Effector memory CD4-positive, alpha-beta T cell (primary cell): ENCODE measurements at places on chromosomes 5 and 9.
A peak's percentile ranks its signal among the peaks of the same experiment; 100 is the strongest.

DNA sequence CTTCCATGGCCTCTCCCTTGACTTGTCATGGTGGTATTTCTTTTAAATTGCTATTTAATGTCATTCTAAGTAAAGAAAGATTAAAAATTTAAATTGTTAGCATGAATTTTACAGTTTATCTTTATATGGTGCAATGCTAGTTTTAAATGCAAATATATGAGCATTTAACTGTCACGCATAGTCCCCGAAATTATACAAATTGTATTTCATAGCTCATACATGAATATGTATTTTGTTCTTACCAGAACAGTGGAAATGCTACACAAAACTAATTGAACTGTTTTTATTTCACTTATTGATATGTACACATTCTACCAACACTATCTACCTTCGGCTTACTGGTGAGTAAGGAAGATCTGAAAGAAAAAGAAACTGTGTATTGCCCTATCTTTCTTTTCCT, 125.8 kb downstream of the CARTPT start:
- no peak for DNase-seq

GRCh38 chr9:125988479-125989050, 241.4 kb downstream of the PBX3 start:
- no peak for DNase-seq

GRCh38 chr5:57550132-57550531, 67.5 kb upstream of the ACTBL2 start:
- no peak for DNase-seq

GRCh38 chr5:61200582-61201155, 38.4 kb upstream of the SMIM15 start:
- DNase-seq: no peak

- DNase-seq: no peak
Measured at GRCh38 chr9:134662143-134662876, 20.7 kb downstream of the COL5A1 start.

DNA sequence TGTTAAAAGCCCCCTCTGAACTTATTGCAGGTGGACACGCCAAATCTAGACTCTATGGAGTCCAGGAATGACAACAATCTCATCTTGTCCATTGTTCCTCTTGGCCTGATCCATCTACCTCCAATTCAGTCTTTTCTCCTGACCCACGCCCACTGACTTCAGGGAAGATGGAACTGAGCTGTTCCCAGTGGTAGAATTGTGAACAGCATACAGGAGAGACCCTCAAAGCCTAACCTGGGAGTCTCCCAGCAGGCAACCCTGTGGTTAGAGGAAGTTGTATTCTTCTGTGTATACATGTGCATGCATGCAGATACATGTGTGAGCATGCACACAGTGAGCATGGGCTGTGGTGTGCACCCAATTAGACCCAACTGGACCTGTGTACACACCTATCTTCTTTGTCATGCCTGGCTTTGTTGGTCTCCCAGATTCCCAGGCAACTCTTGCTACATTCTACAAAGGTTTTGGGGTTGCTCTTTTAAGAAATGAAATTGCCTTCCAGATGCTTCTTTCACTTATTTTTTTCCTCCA, 286.0 kb downstream of the ZSWIM6 start:
- no peak for DNase-seq

- no peak for DNase-seq
Measured at GRCh38 chr5:91641730-91642350, 258.7 kb upstream of the ARRDC3 start.

DNA sequence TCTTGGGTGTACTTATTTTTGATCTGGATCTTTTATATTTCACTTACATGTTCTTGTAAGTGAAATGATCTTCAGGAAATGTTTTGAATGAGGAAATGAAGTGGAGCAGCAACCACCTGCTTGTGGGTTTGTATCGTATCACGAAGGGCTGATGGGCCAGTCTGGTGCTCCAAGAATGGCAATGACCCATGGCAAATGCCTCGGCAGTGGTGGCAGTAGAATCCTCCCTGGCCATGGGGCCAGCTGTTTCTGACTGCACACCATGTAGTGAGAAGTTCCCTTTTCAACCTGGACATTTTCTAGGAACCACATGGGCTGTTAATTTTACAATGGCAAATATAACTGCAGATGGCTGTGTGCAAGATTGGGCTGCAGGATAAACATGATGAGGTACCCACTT, 29.9 kb downstream of the MAT2B start:
- DNase-seq: no peak

DNA sequence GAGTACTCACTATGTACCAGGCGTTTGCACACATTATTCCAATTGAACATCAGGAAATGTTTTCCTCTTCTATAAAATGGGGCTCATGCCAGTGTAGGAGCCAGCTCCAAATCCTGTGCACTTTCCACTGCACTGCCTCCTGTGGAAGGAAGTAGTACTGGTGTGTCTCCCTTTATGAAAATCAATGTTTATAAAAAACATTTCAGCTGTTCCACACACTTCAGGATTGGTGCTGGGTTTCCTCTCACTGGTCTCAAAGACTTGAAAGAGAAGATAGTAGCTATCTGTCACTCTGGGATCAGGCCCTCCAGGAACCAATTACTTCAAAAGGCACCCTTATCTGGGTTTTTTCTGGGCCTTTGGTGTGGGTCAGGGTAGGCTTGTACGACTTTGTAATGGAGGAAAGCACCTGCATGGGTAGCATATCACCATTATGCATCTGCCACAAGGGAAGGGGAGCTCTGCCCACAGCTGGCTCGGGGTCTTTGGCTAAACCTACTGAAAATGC, 32.5 kb downstream of the RAB14 start:
- DNase-seq: no peak

- peak; percentile 22 for DNase-seq
Measured at GRCh38 chr5:75337366-75338021, 474 bp downstream of the HMGCR start.

- no peak for DNase-seq
Measured at GRCh38 chr5:81226949-81227348, 6.2 kb upstream of the CKMT2 start.

DNA sequence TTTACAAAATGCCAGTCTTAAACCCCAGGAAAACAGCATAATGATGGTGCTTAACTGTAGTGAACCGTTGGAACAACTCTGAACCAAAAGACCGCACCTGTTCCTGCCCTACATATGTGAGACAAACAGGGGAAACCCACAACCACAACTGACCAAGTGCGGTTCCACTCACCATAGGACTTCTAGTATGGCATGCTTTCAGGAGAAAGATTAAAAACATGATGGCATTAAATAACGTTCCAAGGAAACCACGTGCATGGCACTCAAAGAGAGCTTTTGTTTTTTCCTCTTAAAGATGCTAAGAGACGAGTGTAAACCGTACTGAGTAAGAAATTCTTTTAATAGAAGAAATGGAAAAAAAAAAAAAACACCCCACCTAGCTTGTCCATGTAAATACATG, 119.8 kb downstream of the SSBP2 start:
- peak; percentile 18 for DNase-seq

- DNase-seq: no peak
Measured at GRCh38 chr9:137304383-137305059, 2.5 kb upstream of the NRARP start.

DNA sequence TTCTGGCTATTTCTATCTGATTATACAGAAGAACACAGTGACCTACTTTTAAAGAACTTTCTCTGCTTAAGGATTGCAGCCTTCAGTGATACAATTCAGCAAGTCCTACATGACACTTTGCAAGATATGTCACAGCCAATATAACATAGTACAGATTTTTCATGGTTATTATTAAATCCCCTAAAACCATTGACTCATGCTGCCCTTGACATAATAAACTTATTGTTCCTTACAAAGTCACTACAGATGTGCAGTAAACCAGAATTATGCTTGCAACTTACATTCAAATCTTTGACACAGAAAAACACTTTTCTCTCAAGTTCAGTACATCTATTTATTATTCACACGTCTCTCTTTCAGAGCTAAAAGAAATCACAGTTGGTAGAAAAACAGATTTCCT, 1136.3 kb upstream of the ACO1 start:
- no peak for DNase-seq

DNA sequence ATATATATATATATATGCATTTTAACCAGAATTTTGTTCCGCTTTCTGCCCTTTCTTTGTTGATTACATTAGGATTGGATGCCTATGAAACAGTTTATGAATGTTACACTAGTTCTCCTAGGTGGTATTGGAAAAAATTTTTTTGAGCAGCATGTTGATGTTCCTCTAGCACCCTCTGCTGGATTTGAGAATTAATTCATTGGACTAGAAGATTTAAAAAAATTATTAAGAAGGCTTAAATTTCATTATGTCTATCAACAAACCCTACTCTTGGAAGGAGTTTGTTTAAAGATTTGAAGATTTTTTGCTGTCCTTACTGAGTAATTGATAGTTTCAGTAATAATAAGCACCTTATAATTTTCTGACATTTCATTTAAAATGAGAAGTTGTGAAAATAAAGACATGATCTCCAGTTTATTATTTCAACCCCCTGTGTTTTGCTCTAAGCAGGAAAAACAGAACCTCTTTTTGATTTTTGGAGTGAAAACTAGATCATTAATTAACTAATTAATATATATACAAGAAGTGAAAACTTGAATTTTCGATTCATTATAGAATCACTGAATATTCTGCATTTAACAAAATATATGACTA, 89.6 kb downstream of the CCDC171 start:
- no peak for DNase-seq

- no peak for DNase-seq
Measured at GRCh38 chr5:34832568-34832967, 6.4 kb upstream of the TTC23L start.

- DNase-seq: no peak
Measured at GRCh38 chr5:61869333-61869732, 436.7 kb upstream of the KIF2A start.

DNA sequence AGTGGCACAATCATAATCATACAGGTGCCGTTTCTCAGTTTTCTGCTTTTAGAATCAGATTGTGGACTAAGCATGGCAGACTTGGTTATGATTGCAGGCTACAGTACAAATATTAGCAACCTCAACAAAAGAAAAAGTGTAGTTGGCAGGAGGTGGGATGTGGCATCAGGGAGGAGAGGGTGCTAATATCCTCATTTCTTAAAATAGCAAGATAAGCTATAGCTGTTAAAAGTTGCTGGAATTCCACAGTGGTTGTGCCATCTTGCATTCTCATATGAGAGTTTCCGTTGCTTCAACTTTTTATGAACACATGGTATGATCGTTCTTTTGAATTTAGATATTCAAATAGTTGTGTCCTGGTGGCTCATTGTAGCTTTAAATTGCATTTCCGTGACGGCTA, 21.4 kb downstream of the PIP5K1B start:
- DNase-seq: no peak

- DNase-seq: peak; percentile 68
Measured at GRCh38 chr5:10563945-10564837, at the start of gene ANKRD33B. TSS of gene ANKRD33B (plus strand) at chr5:10564070. CDS start at chr5:10564468, 398 bp downstream.

DNA sequence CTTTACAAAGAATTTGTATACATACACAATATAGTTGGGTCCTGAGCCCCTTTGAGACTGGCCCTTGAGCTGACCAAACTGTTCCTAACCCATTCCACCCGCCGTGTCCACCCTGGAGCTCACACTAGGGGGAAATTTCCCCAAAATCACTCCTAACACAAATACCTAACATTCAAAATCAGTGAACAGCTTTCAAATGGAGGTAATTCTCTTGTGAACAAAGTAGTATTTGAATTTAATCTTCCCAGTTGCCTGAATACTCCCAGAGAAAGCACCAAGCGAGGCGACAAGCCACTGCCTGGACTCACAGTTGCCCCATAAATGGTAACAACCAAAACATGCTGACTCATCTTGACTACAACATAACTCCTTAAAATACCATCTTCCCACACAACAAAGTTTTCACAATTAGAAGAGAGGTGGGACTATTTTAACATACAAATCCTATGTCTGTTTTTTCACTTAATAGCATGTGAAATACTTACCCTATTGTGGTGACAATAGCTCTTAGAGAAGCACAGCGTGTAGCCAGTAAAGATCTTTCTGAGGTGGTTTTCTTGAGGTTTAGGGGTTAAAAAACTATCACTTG, 31.7 kb upstream of the SCAMP1 start:
- DNase-seq: no peak

DNA sequence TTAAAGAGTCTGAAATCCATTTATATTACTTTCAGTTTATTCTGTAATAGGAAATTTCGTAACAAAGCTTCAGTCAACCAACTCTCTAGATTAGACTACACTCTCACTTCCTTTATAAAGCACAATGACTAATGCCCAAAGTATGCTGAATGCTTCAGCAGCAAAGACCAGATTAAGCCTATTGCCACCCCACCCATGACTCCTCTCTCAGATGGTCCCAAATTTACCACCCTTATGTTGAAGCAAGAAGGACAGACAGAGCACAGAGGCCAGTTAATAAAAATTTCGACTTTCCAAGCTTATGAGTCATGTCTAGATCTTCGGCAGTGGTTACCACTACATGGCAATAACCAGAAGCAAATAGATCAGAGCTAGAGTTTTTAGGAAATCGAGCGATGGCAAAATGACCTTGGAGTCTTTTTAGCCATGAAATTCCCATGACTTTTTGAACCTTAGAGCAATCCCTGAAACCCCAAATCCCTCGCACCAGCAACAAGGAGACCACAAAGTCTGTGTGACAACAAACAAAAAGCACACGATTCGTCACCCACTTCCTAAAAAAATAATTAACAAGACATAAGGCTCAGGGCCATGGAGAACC, 287.8 kb upstream of the RASA1 start:
- DNase-seq: no peak

DNA sequence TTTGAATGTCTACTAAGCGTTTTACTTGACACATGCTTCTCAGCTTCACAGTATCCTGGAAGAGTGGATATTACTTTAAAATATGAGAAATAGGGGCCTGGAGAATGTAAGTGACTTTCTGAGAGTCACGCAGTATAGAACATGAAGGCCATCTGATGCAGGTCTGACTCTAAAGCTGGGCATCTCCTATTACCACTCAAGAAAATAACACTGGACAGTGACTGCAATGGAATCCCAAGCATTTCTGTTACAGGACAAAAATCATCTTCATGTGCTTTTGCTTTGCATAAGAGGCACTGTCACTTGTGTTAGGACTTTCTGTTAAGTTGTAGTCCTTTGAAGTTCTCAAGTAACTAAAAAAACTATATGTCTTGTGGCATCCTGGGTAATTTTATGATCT, 335.5 kb downstream of the FBXL7 start:
- no peak for DNase-seq

DNA sequence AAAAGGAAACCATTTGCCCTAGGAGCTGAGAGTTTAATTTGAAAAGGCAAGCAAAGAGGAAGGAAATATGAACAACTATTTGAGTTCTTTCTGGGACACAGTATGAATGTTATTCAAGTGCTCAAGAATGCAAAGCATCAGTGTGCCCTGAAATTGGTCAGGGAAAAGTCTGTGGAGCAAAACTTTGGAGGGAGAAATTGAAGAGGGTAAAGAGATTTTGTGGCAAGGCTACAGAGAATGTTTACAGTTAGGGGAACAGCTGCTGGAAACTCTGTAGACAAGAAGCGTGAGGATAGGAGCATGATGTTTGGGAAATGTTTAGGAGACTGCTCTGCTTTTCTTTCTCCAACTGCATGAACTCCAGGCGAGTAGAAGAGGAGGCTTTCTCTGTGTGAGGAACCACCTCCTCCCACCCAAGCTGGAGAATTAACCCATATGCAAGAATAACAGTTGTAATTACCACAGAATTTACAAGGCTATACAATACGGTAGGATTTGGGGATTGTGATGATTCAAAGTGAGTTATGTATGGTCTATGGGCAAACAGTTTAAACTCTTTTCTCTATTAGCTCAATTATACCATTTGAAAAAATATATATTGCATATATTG, 75.4 kb upstream of the IL7R start:
- DNase-seq: no peak
